ENCODE measurements at places on chromosomes 1 and 21. TPM values are rescaled to one million over a fixed set of nuclear protein-coding genes. Genes with fewer than 3 reads are reported as not detected.

- DNase-seq: no peak
- H3K27ac ChIP-seq: no peak overlapping the region
- H3K27me3 ChIP-seq: no peaks in the 10 kb centered on the region
These were observed 5.5 kb downstream of the LAPTM5 start for GRCh38 chr1:30751830-30752650.

GRCh38 chr1:3955196-3955772 lies 55.2 kb upstream of the C1orf174 start:
- H3K27ac ChIP-seq: no peak overlapping the region
- H3K36me3 ChIP-seq: no peaks in the 10 kb centered on the region
- H3K4me3 ChIP-seq: no peak overlapping the region
- H3K4me1 ChIP-seq: no peaks in the 10 kb centered on the region
- DNase-seq: no peak
- peaks cover 15% of the 10 kb centered on the region for H3K27me3 ChIP-seq

- H3K4me1 ChIP-seq: no peaks in the 10 kb centered on the region
- no peak overlapping the region for H3K4me3 ChIP-seq
- H3K36me3 ChIP-seq: no peaks in the 10 kb centered on the region
- H3K27me3 ChIP-seq: no peaks in the 10 kb centered on the region
- H3K27ac ChIP-seq: no peak overlapping the region
These were observed 11.1 kb downstream of the KRTAP19-1 start for GRCh38 chr21:30468900-30469714.

DNA sequence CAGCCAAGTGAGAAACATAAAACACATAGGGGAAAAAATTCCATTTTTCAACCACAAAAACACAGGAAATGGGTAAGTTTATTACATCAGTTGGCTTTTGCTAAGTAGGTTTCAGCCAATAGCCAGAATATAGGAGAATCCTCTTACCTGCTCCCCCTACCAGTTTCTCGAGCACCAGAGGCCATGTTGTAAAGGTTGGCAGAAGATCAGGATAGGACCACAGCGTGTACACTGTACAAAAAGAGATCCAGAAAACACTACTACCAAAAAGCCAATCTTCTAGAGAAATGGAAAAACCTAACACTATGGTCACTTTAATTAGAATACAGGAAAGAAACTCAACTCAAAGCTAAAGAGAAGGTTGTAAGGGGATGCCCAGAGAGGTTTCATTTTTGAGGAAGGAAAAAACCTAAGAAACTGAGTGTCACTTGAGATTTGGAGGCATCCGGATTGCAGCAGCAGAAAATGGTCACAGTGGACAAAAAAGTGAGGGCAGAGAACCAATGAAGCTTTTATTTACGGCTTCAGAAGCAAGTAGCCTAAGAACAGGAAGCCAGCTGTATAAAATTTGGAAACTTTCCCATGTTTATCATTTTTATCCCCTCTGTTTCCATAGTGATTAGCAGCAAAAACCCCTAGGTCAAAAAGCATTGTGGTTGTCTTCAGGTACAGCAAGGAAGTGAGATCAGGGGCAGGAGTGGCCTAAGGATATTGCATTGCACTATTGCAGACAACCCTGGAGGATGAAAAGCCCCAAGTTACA lies 2.9 kb downstream of the EIF2D start:
- no peaks in the 10 kb centered on the region for H3K27me3 ChIP-seq
- no peak for DNase-seq
- H3K4me1 ChIP-seq: no peaks in the 10 kb centered on the region

DNA sequence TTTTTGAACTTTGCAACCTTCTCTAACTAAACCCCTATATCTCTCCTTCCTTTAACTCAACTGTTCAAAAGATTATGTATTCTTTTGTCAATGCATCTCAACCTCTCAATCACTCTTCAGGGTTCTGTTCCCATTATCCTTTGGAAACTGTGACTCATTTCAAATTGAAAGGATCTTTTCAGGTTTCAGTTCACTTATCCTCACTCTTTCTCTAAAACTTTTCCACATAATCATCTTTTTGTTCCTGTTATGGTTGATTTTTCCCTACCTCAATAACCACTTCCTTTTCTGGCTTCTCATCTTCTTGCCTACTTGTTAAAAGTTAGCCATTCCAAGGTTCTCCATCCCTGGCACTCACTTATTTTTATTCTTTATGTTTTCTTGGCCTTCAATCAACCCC lies 56.2 kb upstream of the NUF2 start:
- no peaks in the 10 kb centered on the region for H3K36me3 ChIP-seq
- no peaks in the 10 kb centered on the region for H3K27me3 ChIP-seq
- DNase-seq: no peak
- no peak overlapping the region for H3K27ac ChIP-seq

DNA sequence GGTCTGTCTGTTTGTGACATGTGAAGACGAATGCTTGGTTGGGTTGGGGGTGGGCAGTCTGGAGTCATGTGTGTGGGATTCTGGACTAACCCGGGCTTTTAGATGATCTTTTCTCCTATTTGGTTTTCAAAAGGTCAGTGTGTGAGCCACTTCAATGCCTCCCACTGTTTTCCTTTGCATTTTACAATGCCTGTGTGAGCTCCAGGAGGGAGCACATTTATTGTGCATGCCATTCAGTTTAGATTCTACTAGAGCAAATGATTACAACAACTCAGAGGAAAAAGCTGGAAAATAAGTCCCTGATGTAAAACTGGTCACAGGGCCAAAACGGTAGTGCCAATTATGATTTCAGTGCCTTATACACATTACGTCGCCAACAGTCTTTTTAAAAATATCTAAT lies 90.9 kb downstream of the LYPLAL1 start:
- H3K4me3 ChIP-seq: no peak overlapping the region
- H3K4me1 ChIP-seq: no peaks in the 10 kb centered on the region
- DNase-seq: no peak
- no peak overlapping the region for H3K27ac ChIP-seq
- H3K36me3 ChIP-seq: no peaks in the 10 kb centered on the region

The EGLN1 gene
- total RNA-seq: 58.6 TPM

The STIL gene
- 0.30 TPM for total RNA-seq

The LRRC3 gene
- 2.0 TPM for total RNA-seq

All from heart left ventricle (tissue), 16 donors.